Activated CD8-positive, alpha-beta memory T cell treated with anti-CD3 and anti-CD28 coated beads for 1 hour (primary cell): ENCODE measurements at places on chromosomes 13 and 19.

DNA sequence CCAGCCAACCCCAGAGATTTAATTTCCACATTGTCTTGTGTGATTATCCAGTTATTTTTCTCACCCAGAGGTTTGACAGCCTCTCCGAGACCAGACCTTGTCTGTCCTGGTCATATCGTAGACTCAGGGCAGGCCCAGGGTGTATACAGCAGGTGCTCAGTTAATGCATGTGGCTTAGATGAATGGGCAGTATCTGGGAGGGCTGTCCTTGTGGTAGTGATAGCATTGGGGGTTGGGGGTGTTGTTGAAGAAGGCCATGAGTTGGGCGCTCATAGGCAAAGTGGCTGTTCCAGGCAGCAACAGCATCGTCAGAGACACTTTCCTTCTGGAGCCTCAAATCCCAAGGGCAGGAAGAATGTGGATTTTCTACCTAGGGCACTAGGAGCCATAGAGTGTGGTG is 16.9 kb downstream of the MAST3 start:
- DNase-seq: no peak

DNA sequence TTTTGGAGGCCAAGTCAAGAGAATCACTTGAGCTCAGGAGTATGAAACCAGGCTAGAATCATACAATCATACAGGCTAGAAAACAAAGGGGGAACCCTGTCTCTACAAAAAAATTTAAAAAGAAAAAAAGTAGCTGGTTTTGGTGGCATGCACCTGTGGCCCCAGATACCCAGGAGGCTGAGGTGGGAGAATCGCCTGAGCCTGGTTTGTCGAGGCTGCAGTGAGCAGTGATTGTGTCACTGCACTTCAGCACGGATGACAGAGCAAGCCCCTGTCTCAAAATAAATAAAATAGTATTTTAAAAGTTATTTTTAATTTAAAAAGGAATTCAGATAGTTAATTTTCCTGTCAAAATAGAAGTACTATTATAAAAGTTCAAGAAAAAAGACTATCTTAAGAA is 369.1 kb upstream of the SLITRK5 start:
- no peak for DNase-seq

GRCh38 chr13:40269086-40269485 is 397.4 kb downstream of the FOXO1 start:
- no peak for DNase-seq

- no peak for DNase-seq
Observed at GRCh38 chr13:83733293-83733692, 149.0 kb downstream of the SLITRK1 start.

DNA sequence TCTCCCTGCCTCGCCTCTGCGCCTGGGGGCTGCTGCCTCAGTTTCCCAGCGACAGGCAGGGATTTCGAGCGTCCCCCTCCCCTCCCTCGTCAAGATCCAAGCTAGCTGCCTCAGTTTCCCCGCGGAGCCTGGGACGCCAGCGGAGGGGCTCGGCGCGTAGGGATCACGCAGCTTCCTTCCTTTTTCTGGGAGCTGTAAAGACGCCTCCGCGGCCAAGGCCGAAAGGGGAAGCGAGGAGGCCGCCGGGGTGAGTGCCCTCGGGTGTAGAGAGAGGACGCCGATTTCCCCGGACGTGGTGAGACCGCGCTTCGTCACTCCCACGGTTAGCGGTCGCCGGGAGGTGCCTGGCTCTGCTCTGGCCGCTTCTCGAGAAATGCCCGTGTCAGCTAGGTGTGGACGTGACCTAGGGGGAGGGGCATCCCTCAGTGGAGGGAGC is 722 bp upstream of the ICAM1 start:
- no peak for DNase-seq
